ENCODE measurements at places on chromosomes 3 and 15.

DNA sequence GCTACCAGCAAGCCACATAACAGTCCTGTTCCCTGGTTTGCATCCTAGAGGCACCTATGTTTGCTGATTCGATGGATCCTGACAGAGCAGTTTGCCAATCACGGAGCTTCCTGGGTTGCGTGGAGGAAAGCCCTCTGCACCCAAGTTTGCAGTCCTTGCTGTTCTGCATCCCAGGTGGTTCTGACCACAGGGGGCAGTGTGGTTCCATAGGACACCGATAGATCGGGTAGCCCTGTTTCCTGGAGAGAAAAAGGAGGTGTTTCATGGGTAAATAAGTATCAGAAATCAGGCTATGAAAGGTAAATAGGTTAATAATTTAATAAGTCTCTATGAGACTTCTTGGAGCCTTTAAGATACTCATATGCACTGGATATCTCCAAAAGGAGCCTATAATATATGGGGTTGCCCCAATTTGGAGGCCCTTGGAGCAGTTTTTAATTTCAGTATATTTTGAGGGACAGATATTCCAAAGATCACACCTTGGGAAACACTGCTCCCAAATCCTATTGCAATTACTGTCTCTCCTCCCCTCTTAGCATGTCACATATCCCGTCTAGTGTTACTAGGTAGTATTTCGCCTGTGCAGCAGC lies 194.6 kb upstream of the TPM1 start:
- no peak for DNase-seq

GRCh38 chr3:43537225-43537624 lies 84.6 kb downstream of the ANO10 start:
- DNase-seq: no peak

- peak; percentile 74 for DNase-seq
Observed at GRCh38 chr3:57169872-57170623, 4.9 kb upstream of the IL17RD start.

- no peak for DNase-seq
Observed at GRCh38 chr3:117234331-117234730, 524.8 kb downstream of the TUSC7 start.

- DNase-seq: no peak
Observed at GRCh38 chr3:86828751-86829150, 162.2 kb downstream of the VGLL3 start.

- no peak for DNase-seq
Observed at GRCh38 chr3:175105066-175105465, 245.9 kb downstream of the NAALADL2 start.

DNA sequence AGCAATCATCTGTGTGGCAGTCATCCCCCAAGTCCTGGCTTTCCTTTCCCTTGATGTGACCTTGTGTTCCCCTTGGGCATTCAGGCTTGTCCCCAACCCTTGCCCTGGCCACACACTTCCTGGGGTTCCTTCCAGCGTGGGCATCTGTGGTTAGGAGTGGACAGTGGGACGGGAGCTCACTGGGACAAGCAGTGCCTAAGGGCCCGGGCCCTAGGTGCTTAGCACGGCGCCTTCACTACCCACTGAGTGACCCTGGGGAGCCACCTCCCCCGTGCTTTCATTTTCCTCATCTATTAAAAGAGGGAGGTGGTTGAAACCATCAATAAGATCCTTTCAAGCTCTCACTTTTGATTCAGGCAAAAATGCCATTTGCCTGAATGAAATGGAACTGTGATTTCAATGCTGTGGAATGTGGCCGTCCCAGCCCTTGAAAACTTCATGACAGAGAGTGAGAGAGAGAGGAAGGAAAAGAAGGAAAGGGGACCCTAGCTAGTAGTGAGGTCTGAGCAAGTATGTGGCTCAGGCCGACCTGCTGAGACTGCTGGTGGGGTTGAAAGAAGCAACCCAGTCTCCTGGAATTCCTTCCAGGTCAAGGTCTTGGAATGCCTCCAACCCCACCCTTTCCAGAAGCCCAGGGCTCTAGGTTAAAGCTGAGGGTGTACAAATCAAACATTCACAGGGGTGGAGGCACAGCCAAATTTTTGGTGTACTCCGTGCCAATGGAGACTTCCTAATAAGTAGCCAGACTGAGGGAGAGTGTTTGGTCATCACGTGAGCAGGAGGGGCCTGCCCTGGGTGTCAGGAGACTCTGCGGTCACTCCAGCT lies 302.9 kb downstream of the TLE3 start:
- no peak for DNase-seq

GRCh38 chr3:98900265-98901118 lies 1.0 kb downstream of the DCBLD2 start:
- no peak for DNase-seq

DNA sequence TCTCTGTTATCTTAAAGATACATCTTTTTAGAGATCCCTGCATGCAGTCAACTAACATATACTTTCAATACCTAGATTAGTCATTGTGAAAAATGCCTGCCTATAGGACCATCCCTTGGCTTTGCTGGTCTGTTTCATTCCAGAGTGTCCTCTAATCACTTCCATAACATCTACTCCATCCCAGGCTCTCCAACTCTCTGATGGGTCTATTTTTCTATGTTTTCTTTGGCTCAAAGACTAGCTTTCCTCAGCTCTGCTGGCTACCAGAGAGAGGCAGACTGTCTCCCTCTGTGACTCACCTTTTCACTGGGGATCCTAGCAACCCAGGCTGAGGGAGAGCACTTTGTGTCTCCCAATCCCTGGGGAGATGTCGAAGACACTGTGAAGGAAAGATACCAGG lies 547.7 kb upstream of the MCTP2 start:
- DNase-seq: no peak

DNA sequence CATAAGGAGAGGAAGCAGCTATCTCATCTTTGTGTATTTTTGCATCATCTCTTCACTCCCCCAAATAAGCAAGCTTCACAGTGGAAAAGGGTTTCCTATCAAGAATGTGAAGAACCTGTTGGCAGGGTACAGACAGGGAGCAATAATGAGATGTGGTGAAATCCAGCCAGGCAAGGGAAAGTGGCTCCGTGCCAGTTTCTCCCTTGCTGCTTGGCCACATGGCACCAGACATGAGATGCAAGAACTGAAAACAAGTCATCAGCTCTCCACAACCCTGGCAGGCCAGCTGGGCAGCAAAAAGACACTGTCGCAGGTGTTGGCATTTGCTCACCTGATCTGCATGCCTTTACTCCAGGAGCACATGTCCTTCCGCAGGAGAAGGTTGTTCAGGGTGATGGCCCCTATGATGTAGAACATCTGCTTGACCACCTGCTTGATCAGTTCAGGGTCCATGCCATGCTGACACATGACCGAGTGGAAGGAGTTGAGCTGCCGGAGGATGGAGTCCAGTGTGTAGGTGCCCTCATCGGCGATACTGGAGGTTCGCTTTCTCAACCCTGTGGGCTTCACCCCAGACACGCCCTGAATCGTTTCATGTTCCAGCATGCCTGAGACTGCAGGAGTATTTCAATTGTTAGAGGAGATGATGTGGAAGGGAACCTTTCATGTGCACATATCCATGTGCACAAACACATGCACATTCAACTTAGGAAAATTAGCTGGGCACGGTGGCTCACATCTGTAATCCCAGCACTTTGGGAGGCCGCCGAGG lies 23.3 kb upstream of the MYO5C start:
- DNase-seq: no peak

- no peak for DNase-seq
Observed at GRCh38 chr3:134090031-134090430, 60.3 kb upstream of the SLCO2A1 start.

DNA sequence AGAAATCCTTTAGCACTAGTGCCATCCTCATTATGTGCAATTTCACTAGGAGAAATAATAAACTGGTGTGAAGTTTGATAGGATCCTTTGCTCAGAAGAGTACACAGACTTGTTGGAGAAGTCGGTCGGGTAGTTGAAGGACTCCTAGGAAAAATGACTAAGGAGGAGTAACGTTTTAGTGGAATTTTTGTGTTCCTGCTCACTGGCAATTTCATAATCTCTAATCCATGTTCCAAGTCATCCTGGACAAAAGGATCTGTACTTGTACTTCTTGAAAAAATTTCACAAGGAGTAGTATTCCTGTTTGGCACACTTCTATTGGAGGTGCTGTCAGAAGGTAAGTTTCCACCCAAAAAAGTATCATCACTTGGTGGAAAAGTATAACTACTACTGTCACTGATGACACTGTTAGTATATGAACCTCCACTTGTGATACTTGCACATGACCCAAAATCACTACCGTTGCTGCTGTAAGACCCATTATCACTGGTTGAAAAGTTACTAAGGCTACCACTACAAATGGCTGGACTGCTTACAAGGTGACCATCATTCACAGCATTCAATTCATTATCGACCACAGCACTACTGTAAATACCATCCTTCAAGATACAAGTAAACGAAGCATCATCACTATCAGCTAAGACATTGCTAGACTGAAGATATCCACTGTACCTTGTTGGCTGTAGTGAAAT lies 77.4 kb downstream of the NEDD4 start:
- DNase-seq: no peak

GRCh38 chr15:65052956-65053355 lies 7.8 kb downstream of the SLC51B start:
- DNase-seq: no peak

GRCh38 chr3:184354121-184354728 lies 7.2 kb downstream of the CLCN2 start:
- DNase-seq: peak; percentile 20

GRCh38 chr15:64324165-64324877 lies 31.7 kb downstream of the CSNK1G1 start:
- DNase-seq: no peak

DNA sequence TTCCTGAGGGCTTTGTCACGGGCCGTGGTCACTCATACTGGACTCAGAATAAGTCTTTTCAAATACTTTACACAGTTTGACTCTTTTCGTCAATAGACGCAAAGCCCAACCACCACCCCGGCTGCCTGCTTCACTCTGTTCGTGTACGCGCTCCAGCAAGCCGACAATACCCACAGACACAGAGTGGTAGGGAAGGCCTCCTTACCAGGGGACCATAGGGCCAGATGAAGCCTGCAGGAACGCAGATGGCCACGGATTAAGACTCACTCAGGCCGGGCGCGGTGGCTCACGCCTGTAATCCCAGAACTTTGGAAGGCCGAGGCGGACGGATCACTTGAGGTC lies 29.7 kb downstream of the EFCAB12 start:
- DNase-seq: no peak

- DNase-seq: no peak
Observed at GRCh38 chr15:68228143-68228970, 1.2 kb downstream of the CLN6 start.
